Pancreas (tissue), 10 donors: ENCODE measurements at places on chromosomes 13 and 19. TPM values are rescaled to one million over a fixed set of nuclear protein-coding genes. Genes with fewer than 3 reads are reported as not detected.

DNA sequence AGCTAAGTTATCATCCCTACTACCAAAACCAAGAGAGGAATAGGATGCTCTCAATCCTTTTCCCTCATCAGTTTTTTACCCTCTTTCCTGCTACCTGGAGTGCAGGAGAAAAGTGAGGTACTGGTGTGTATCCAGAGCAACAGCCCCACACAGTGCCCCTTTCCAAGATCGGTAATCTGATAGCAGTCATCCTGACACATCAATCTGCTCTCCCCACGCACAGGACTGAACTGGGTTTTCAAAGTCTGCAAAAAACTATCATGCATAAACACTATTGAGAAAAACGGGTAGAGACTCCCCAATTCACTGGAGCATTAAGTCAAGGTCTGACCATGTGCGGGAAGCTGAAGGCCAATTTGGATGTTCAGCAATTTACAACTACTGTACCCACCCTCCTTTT is 284.8 kb downstream of the RBM26 start:
- no peak overlapping the region for H3K27ac ChIP-seq
- no peak for DNase-seq
- H3K4me1 ChIP-seq, result no peaks in the 10 kb centered on the region
- no peaks in the 10 kb centered on the region for H3K27me3 ChIP-seq
- H3K4me3 ChIP-seq, result no peak overlapping the region

- no peaks in the 10 kb centered on the region for H3K4me1 ChIP-seq
- no peaks in the 10 kb centered on the region for H3K36me3 ChIP-seq
- no peak overlapping the region for H3K27ac ChIP-seq
- DNase-seq, result no peak
- no peaks in the 10 kb centered on the region for H3K27me3 ChIP-seq
Observed at GRCh38 chr19:11457115-11457514, 21.7 kb downstream of the PRKCSH start.

DNA sequence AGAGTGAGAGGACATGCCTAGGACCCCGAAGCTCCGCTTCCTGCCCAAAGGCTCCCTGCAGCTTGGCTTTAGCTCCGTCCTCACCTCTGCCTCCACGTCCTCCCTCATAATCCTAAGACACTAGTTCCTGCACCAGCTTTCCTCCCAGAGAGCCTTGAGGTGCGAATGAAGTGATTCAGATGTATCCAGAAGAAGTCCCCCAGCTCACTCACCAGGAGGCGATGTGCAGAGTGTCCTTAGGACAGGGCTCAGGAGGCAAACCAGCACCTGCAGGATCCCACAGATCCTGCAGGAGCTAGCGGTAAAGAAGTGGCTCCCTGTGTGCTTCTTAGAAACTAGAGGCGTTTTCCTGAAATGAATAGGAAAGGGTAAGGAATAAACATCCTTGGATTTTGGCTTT is 109.7 kb downstream of the HSPH1 start:
- H3K4me1 ChIP-seq, result no peaks in the 10 kb centered on the region
- no peak overlapping the region for H3K27ac ChIP-seq
- DNase-seq, result no peak
- H3K27me3 ChIP-seq, result no peaks in the 10 kb centered on the region
- H3K4me3 ChIP-seq, result no peak overlapping the region
- H3K36me3 ChIP-seq, result no peaks in the 10 kb centered on the region

ACER1 gene
- total RNA-seq, result not detected

DNA sequence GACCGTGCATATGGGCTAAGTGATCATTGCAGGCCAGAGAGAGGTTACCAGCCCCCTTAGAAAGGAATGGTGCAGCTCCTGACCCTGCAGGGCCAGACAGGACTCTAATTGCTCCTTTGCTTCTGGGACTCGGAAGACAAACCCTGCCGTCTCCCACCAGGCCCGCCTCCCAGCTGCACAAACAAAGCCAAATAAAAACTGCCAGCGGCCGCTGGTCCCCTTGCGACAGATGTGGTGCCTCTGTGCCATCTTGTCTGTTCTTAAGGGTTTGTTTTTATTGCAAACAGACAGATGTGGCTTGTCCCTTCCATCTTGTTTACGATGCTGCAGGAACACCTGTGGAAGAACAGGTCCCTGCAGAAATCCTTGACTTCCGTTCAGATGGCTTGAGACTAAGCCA is 434.4 kb upstream of the TSHZ3 start:
- H3K4me1 ChIP-seq, result no peaks in the 10 kb centered on the region
- DNase-seq, result no peak
- no peaks in the 10 kb centered on the region for H3K36me3 ChIP-seq
- no peak overlapping the region for H3K4me3 ChIP-seq
- no peak overlapping the region for H3K27ac ChIP-seq

ISOC2 gene
- 13.0 TPM for total RNA-seq

CYP4F8 gene
- not detected for total RNA-seq

- H3K4me3 ChIP-seq, result no peak overlapping the region
- no peak overlapping the region for H3K27ac ChIP-seq
- no peaks in the 10 kb centered on the region for H3K36me3 ChIP-seq
- H3K4me1 ChIP-seq, result no peaks in the 10 kb centered on the region
Observed at GRCh38 chr13:67155898-67156722, 74.0 kb downstream of the PCDH9 start.

DACH1 gene
- 1.2 TPM for total RNA-seq

DNA sequence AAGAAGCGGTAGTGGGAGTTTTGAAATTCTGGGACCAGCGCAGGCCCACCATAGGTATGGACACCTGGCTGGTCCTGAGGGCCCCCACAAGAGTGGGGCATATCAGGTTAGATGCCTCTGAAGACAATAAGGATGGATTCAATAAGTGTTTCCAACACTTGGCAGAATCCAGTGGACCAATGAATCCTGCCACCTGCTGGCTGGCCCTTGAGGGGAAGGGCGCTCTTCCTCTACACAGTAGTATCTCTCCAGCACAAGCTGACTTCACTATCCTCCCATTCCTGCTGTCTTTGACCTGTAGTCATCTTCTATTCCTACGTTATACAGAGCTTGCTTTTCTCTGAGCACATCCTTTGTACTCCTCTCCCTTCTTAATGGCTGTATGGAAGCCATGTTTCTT is 199.7 kb upstream of the TSHZ3 start:
- H3K4me3 ChIP-seq, result no peak overlapping the region
- H3K27me3 ChIP-seq, result no peaks in the 10 kb centered on the region
- no peak overlapping the region for H3K27ac ChIP-seq
- DNase-seq, result no peak

- no peak within 1 kb of the TSS for H3K27ac ChIP-seq
- H3K36me3 ChIP-seq, result no peaks in the 10 kb centered on the region
Observed at GRCh38 chr19:50162988-50163387, at the start of gene IZUMO2. Gene IZUMO2, minus strand, starts transcription at chr19:50163281. Its CDS starts 87 bp downstream, at chr19:50163194.

- no peak overlapping the region for H3K27ac ChIP-seq
- H3K4me3 ChIP-seq, result no peak overlapping the region
- no peaks in the 10 kb centered on the region for H3K4me1 ChIP-seq
- no peaks in the 10 kb centered on the region for H3K36me3 ChIP-seq
Observed at GRCh38 chr13:42653679-42654078, 79.7 kb downstream of the TNFSF11 start.
